ENCODE measurements at places on chromosomes 5 and 9. TPM values are rescaled to one million over a fixed set of nuclear protein-coding genes. Genes with fewer than 3 reads are reported as not detected.

NPDC1 gene
- 14.4 TPM for total RNA-seq

CCDC171 gene
- total RNA-seq = 0.26 TPM

TRIO gene
- total RNA-seq = 76.8 TPM

XPA gene
- total RNA-seq = 6.3 TPM

PLGRKT gene
- total RNA-seq = 6.9 TPM

IL31RA gene
- total RNA-seq = 0.38 TPM

NSA2 gene
- total RNA-seq = 51.3 TPM

OR13C2 gene
- total RNA-seq = not detected

SLC6A18 gene
- total RNA-seq = not detected

LCN15 gene
- 0.13 TPM for total RNA-seq

BNC2 gene
- 4.5 TPM for total RNA-seq

ESM1 gene
- total RNA-seq = 73.0 TPM

TNFSF8 gene
- total RNA-seq = not detected

ABCA1 gene
- total RNA-seq = 9.2 TPM

PALM2AKAP2 gene
- under 0.01 TPM for total RNA-seq

FAM78A gene
- total RNA-seq = 3.3 TPM

Data from dermis microvascular lymphatic vessel endothelial cell (primary cell).